ENCODE measurements at places on chromosomes 4 and X.

- DNase-seq = no peak
These were observed 1.0 kb upstream of the RELL1 start for GRCh38 chr4:37687194-37687562.

DNA sequence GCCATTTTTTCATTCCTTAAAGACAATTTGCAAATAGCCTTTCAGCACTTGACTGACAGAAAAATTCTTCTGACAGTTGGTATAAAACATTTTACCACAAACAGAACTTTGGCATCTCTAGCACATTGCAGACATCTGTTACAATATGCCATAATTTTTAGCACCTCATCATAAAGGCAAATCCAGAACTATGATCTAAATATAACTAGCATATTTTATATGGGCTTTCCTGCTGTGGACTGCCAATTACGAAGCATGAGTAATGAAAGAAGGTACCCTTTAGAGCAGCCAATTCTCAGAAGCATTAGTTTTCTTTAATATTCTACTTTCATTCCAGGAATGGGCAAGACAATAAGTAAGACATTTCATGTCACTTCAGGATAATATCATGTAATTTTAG, 647.4 kb upstream of the GALNT7 start:
- DNase-seq = no peak

- DNase-seq = no peak
These were observed 181.8 kb downstream of the PTTG2 start for GRCh38 chr4:38141808-38142500.

DNA sequence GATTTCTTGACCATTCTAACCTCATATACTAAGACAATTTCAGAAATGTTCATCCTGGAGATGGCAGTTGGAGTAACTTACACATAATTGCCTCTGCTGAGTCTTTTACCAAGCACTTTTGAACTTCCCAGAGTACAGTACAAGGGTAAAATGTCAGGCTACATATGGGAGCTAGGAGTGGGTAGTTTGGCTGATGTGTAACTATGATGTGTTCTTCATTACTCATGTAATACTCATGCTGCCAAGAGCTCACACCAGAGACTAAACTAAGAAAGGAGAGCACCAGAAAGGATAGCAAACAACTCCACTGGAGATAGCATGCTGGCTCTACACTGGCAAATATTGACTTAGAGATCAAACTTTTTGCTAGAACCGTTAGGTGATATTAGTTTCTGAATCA, 194.0 kb downstream of the PDGFRA start:
- no peak for DNase-seq

GRCh38 chr4:183843248-183843671, 61.8 kb upstream of the STOX2 start:
- no peak for DNase-seq

- no peak for DNase-seq
These were observed at the start of gene PWWP3B for GRCh38 chrX:106168107-106168506. PWWP3B (plus strand) TSS chrX:106168305; CDS start chrX:106205433, 37,128 bp downstream.

DNA sequence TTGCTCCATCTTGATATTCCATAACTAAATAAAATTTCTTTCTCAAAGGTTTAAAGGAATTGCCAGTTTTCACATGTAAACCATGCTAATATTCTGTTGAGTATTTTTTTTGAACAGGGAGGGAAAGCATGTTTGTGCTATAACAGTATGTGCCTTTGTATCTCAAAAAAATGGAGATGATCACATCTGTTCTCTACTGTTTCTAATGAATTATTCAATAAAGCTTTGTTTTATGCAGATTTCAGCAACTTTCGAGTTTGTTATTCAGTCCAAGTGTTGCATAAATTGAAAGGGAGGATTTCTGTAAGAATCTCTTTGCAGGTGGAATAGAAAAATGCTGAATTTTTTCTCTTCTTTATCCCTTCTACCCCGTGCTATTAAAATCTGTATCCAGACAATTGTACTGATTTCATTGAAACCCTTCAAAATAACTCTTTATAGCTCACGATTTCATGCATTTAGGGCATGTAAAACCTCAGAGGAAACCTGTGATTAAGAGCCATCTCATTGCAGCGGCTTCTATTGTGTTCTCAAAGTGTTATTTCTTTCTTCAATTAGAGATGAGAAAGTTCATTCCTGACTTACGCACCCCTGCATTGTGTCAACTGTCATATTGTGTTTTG, 42.1 kb downstream of the NEIL3 start:
- no peak for DNase-seq

GRCh38 chrX:81261576-81261975, 59.7 kb downstream of the SH3BGRL start:
- no peak for DNase-seq

- no peak for DNase-seq
These were observed 10.2 kb upstream of the FGF2 start for GRCh38 chr4:122816476-122816875.

DNA sequence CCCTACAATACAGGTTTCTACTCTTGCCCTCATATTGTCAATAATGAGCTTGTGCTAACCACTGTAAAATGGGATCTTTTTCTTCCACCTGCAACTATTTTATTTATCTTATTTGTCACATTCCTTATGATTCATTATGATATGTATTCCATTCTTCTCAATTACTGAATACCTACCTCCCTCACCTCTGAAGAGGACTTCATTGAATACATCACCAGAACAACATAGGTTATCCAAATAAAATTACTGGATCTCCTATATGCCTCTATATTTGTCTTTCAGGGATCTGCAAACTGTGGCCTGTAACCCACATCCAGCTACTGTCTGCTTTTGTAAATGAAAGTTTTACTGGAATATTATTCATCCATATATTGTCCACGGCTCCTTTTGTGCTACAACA, 41.3 kb downstream of the STPG2 start:
- no peak for DNase-seq

DNA sequence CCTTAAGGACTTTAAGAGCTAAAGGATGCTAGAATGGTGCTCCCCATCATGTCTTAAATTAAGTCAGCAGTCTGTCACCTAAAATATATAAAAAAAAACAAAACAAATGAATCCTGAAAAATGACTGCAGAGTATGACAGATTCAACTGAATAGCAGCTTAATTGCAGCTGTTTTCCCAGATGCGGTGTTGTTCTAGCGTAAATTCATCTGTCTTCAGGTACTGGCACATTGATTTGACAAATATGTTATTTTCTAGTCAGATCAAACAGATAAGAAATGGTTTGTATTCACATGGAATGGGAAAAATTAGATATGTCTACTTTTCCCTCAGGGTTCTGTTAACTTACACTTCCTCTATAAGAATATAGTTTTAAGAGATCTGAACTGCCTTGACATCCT, 211.7 kb downstream of the NAF1 start:
- no peak for DNase-seq

DNA sequence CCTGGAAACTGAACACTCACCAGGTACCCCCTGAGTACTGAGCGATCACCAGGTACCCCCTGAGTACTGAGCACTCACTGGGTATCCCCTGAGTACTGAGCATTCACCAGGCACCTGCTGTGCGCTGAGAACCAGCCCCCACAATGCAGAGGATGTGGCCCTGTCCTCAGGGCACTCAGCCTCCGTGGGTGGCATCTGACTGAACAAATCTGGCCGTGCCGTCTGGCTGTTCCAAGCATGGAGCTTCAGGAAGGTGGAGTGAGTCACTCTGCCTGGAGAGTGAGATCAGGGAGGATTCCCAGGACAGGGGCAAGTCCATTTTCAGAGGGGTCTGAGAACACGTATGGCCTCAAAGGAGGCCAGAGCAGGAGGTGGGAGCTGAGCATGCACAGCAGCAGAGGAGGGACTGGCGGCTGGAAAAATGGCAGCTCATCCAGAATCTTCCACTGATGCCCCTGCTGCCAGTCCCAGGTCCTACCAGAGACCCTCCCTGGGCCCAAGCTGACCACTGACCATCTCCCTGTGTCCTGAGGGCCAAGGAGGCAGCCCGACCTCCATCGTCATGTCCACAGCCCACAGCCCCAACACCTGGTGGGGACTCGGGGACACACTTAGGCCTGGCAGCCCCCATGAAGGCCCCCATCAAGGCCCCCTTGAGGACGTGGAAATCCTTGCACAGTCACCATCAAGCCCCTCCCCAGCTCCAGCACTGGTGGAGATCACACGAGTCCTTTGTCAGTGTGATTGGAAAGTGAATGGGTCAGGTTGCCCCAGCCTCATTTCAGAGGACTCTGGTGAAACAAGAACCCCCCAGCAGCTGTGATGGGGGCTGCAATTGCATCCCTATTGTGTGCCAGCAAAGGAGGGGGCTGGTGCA, 94.1 kb downstream of the HMX1 start:
- no peak for DNase-seq

GRCh38 chr4:14908635-14909034, 93.6 kb upstream of the CPEB2 start:
- DNase-seq = no peak

DNA sequence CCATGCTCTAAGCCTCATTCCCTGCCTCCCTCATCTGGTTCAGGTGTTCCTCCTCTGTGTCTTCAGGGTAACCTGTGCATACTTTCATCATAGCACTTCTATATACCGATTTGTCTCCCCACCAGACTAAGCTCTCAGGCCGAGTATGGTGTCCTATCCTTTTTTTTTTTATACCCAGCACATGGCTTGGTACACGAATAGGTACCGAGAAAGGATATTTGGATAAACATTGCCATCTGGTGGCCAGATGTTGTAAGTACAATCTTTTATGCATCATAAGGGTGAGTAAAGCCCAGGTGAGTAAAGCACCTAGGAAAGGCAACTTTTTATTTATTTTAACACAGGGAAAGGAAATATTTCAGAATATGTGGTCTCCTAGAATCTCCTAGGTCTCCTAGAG, 68.4 kb downstream of the MID2 start:
- DNase-seq = no peak

DNA sequence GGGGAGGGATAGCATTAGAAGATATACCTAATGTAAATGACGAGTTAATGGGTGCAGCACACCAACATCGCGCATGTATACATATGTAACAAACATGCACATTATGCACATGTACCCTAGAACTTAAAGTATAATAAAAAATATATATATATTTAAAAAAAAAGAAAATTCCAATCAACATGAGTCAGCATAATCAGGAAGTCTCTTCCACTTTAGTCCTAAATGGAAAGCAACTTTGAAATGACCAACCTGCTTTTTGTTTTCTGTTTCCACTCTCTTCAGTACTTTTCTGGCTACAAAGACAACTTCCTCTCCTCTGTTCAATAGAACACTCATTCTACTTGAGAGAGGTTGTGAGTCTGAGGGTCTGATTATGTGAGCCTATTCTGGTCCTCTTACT, 13.5 kb upstream of the MAGEA8 start:
- DNase-seq = no peak

DNA sequence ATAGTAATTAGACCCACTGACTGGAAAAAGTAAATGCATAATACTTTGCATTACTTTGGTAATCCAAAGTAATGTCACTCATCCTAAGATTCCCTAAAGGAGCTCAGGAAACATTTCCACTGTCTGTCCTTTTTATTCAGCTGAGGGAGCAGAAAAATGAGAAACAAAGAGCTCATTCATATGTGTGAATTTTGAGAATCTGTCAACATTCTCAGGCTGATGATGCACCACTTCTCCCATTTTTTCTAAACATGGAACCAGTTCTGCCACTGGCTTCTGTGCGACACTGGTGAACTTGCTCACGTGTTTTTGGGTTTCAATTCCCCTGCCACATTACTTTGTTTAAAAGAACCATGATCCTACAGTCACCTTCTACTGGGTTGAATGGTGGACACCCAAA, 28.4 kb upstream of the ADH7 start:
- DNase-seq = no peak

- no peak for DNase-seq
These were observed 9.4 kb downstream of the TCEANC start for GRCh38 chrX:13662355-13662791.

GRCh38 chr4:84493092-84493850, 5.8 kb downstream of the NKX6-1 start:
- no peak for DNase-seq

DNA sequence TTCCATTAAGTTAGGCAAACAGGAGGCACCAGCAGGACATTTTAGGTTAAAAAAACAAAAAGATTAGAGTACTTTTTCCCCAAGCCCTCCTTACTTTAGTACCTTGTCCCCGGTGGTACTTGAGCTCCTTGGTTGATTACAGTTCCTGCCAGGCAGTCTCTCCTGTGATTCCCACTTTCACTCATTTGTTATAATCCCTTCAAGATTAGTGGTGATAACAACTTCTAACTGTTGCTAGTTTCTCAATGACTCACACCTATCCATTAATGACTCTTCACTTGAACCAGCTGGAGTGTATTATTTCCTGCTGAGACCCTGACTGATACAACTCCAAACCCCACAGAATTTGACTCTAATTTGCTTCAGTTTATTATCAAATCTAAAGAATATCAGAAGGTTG, 765.0 kb upstream of the DIAPH2 start:
- no peak for DNase-seq

GRCh38 chrX:3527811-3528210, 181.4 kb upstream of the MXRA5 start:
- no peak for DNase-seq

GRCh38 chrX:151713849-151714248, 2.0 kb upstream of the FATE1 start:
- DNase-seq = no peak

- no peak for DNase-seq
These were observed 20.1 kb downstream of the MMAA start for GRCh38 chr4:145639186-145639698.

DNA sequence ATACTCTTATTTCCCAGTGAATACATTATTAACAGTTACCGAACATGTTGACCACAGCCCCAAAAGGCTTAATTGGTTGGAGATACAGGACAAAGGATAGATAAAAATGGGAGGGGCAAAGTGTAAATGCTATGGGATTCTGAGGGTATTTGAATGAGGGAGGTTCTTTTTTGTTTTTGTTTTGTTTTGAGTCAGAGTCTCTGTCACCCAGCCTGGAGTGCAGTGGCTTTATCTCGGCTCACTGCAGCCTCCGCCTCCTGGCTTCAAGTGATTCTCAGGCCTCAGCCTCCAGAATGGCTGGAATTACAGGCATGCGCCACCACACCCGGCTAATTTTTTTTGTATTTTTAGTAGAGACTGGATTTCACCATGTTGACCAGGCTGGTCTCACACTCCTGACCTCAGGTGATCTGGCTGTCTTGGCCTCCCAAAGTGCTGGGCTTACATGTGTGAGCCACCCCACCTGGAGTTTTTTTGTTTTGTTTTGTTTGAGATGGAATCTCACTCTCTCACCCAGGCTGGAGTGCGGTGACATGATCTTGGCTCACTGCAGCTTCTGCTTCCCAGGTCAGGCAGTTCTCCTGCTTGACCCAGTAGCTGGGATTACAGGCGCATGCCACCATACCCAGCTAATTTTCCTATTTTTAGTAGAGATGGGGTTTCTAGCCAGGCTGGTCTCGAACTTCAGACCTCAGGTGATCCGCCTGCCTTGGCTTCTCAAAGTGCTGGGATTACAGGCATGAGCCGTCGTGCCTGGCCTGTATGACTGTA, 9.0 kb downstream of the UBE2K start:
- DNase-seq = no peak

DNA sequence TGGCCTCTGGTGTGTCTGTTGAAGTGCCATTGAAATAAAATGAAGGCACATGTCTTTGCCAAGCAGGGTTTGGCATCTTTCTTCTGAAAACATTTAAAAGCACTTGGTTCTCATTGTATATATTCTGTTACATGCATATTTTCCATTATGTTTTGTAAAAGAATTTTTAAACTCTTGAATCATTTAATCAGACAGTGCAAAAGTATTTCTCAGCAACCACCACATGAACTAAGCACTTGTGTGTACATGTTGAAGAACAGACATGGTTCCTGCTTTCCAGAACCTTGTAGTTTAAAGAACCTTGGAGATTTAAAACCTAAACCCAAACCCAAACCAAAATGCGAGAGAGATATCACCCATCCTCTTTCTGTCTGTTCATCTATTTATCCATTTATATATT, 220.3 kb upstream of the GIMD1 start:
- DNase-seq = no peak

All from activated CD8-positive, alpha-beta memory T cell treated with anti-CD3 and anti-CD28 coated beads for 1 hour (primary cell).